ENCODE measurements at places on chromosomes 11 and 22. TPM values are rescaled to one million over a fixed set of nuclear protein-coding genes. Genes with fewer than 3 reads are reported as not detected.

Gene LARGE2
- total RNA-seq: 2.2 TPM

Gene CRYBB2
- total RNA-seq: not detected

Gene ZNF280B
- total RNA-seq: 1.3 TPM

Gene ART5
- 0.17 TPM for total RNA-seq

Gene SYT7
- 1.5 TPM for total RNA-seq

Gene CHEK1
- total RNA-seq: 4.9 TPM

Gene CDCA5
- 2.1 TPM for total RNA-seq

Gene SPI1
- 35.3 TPM for total RNA-seq

Gene DDTL
- total RNA-seq: 3.0 TPM

Gene CHADL
- 5.4 TPM for total RNA-seq

Gene FXYD2
- 1,539 TPM for total RNA-seq

Gene MIOX
- 1.6 TPM for total RNA-seq

Gene SLC25A18
- total RNA-seq: 0.92 TPM

Gene MPZL3
- 23.2 TPM for total RNA-seq

Gene TMEM191C
- 2.8 TPM for total RNA-seq

Gene CCDC90B
- total RNA-seq: 31.9 TPM

Gene POLD3
- total RNA-seq: 17.2 TPM

Gene HEPN1
- total RNA-seq: not detected

Gene TRIM6
- total RNA-seq: 2.1 TPM

Gene CFAP68
- 21.8 TPM for total RNA-seq

Gene SHISAL1
- 3.8 TPM for total RNA-seq

Gene RAG1
- 2.6 TPM for total RNA-seq

Gene TSGA10IP
- not detected for total RNA-seq

Gene TST
- total RNA-seq: 281 TPM

Gene MN1
- 17.7 TPM for total RNA-seq

Gene DNAJB7
- not detected for total RNA-seq

Gene BAIAP2L2
- total RNA-seq: 216 TPM

Gene OR2D2
- total RNA-seq: not detected

Gene B3GAT1
- 0.20 TPM for total RNA-seq
